ENCODE measurements at places on chromosomes 1 and 21.

GRCh38 chr1:83620016-83620415 lies 378.9 kb downstream of the TTLL7 start:
- DNase-seq: no peak

- no peak for DNase-seq
Measured at GRCh38 chr1:38015978-38016725, 3.6 kb downstream of the UTP11 start.

GRCh38 chr1:58837886-58838285 lies 54.0 kb upstream of the JUN start:
- no peak for DNase-seq

DNA sequence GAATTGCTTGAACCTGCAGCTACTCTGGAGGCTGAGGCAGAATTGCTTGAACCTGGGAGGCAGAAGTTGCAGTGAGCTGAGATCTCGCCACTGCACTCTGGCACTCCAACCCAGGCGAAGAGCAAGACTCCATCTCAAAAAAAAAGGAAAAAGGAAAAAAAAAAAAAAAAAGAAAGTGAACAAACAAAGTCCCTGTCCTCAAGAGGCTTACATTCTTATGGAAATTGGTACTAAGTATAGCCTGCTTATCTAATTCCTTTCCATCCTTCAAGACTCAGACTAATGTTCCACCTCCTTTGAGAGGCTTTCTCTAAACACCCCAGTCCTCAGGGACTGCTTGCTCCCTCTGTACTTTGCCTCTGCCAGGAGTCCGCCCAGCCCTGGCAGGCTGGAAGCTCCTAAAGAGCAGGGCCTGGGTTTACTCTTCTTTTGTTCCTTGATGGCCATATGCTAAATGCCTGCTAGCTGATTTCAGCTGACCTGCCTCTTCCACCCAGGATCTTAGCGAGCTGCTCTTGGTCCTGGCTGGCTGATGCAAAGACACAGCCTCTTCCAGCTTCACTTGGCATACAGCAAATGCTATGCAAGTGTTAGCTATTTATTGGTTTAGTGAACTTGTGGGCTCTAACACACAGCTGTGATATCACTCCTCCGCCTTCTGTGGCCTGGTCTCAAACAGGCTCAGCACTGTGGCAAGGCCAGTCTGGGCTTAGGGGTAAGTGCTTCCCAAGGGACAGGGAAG lies 9.8 kb downstream of the SLC9A1 start:
- no peak for DNase-seq

DNA sequence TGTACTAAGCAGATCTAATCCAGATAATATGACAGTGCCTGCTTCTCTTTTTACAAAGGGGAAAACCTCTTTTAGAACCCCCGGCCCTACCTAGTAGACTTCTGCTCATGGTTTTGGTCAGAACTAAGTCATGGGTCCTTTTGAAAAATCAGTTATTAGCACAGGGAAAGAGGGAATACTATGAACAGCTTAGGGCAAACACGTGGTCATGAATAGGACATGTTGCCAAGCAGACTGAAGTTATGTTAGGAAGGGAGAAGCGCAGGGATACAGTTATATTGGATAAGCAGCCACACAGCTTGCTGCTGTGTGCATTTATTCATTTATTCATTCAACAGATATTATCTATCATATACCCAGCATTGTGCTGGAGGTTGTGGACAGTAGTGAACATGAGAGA lies 25.3 kb upstream of the IGSF3 start:
- DNase-seq: no peak

DNA sequence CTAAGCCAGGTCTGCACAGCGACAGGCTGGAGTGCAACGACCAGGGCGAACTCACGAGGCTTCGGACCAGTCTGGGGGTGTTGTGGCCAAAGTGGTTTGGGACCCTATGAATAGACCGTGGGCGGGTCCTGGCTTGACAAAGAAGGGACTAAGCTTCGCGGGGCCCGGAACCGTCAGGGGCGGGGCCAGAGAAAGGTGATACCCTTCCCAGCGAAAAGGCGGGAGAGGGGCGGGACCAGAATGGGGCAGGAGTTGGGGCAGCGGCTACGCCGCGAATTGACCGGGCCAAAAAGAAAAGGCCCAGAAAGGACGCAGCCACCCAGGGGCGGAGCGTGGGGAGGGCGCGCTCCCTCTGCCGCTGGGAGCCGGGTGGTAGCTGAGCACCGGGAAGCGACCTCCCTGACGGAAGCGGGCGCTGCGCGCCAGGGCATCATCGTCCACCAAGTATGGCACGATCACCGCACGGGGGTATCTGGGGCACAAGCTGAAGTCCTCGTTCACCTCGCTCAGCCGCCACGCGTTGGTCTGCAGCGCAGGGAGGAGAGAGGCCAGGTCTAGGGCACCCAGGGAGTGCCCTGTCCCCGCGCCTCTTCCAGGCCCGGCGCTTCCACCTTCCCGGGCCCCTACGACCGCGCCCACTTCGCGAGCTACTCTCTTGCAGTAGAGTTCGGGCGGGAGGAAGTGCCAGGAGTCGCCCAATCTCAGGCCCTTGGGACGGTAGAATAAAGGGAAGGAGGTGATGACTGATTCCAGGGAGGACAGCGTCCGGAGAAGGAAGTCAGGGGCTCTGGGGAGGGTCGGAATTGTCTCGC lies 6.7 kb upstream of the FAM167B start:
- DNase-seq: peak; percentile 54
